ENCODE measurements at places on chromosomes 1 and 21. TPM values are rescaled to one million over a fixed set of nuclear protein-coding genes. Genes with fewer than 3 reads are reported as not detected.
A peak's percentile ranks its signal among the peaks of the same experiment; 100 is the strongest.

DNA sequence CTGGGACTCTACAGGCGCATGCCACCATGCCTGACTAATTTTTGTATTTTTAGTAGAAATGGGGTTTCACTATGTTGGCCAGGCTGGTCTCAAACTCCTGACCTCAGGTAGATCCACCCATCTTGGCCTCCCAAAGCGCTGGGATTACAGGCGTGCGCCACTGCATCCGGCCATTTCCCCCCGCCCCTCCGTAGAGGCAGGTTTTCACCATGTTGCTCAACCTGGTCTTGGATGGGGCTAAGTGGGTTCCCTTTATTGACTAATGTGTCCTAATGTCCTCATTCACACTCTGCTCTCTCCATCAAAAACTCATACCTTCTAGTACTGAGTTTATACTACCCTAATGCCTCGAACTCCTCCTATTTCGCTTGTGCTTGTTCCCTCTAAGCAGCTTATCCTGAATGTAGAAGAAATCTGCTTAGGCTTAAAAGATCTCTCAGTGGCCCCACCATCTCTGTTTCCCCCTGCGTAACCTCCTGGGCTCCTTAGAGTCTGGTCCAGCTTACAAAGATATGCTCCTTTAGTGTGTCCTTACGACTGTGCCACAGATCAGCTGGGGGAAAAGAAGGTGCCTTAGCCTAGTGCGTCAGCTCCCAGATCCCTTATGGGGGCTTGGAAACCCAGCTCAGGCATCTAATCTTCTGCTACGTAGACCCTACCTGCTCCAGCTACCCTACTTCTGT, 8.0 kb downstream of the GNAT2 start:
- no peaks in the 10 kb centered on the region for H3K4me1 ChIP-seq
- no peaks in the 10 kb centered on the region for H3K36me3 ChIP-seq
- H3K4me3 ChIP-seq, result no peak overlapping the region
- no peak overlapping the region for H3K27ac ChIP-seq
- no peak for DNase-seq

- H3K27ac ChIP-seq, result peak overlapping the region; percentile 44
- H3K27me3 ChIP-seq, result no peaks in the 10 kb centered on the region
- no peak overlapping the region for H3K4me3 ChIP-seq
Measured at GRCh38 chr1:59007820-59008598, 224.2 kb upstream of the JUN start.

GRCh38 chr1:153646672-153647345, 11.7 kb upstream of the SNAPIN start:
- peaks cover 12% of the 10 kb centered on the region for H3K4me1 ChIP-seq
- no peak for DNase-seq
- no peak overlapping the region for H3K4me3 ChIP-seq
- no peak overlapping the region for H3K27ac ChIP-seq

DNA sequence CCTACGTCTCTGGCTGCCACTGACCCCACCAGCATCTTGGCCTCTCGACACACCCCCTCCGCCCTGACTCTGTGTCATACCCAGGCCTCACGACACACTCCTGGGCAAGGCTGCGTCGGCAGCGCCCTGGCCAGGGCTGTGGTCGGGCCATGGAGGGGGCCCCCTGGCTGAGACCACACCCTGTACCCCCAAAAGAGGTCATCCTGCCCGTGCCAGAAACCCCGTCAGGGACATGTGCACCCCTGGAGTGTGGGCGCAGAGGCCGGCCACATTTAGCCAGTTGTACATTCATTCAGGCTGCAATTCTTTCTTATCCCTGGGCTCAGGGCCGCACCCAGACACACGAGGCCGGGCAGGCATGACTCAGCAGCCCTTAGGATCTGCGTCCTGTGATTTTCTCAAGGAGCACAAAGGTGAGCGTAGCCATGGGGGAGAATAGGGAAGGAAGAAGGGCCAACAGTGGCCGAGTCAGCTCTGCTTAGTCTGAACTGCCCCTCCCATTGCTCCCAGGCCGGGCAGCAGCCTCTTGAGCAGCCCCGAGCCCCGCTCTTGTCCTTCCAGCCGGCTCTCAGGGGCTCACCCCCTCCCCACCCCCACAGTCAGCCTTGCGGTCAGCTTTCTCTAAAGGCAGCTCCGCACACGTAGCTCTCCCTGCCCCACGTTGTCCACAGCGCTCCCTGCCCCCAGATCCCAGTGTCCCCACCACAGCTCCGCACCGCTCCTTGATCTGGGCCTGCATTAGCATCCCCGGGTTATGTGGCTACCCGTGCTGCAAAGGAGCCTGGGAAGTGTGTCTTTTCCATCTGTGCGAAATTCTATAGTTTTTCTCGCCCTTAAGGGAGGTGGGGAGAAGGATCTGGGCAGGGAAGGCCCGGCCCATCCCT, 7.9 kb downstream of the CSTB start:
- H3K36me3 ChIP-seq, result peaks cover 36% of the 10 kb centered on the region
- no peak overlapping the region for H3K4me3 ChIP-seq
- H3K27ac ChIP-seq, result no peak overlapping the region
- H3K4me1 ChIP-seq, result peaks cover 18% of the 10 kb centered on the region
- no peak for DNase-seq

GRCh38 chr1:106380772-106381171, 675.7 kb upstream of the PRMT6 start:
- no peak overlapping the region for H3K4me3 ChIP-seq
- no peak overlapping the region for H3K27ac ChIP-seq
- DNase-seq, result no peak

DNA sequence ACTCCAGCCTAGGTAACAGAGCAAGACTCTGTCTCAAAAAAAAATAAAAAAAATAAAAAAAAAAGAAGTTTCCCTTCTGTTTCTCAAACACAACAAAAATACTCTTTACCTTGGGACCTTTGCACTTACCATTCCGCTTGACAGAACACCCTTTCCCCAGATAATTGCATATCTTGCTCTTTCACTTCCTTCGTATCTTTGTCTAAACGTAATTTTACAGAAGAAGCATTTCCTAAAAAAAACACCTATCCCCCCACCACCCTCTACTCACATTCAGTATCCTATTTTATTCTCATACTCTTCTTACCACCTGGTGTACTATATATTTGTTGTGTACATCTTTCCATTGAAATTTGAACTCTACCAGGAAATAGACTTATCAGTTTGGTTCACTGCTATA, 32.7 kb downstream of the ASH1L start:
- no peak for DNase-seq
- H3K4me3 ChIP-seq, result no peak overlapping the region
- H3K36me3 ChIP-seq, result no peaks in the 10 kb centered on the region
- no peaks in the 10 kb centered on the region for H3K27me3 ChIP-seq
- no peak overlapping the region for H3K27ac ChIP-seq

GRCh38 chr1:178645157-178645807, 79.8 kb upstream of the RALGPS2 start:
- DNase-seq, result no peak
- H3K27me3 ChIP-seq, result no peaks in the 10 kb centered on the region
- H3K4me3 ChIP-seq, result no peak overlapping the region
- H3K27ac ChIP-seq, result peak overlapping the region; percentile 17

DNA sequence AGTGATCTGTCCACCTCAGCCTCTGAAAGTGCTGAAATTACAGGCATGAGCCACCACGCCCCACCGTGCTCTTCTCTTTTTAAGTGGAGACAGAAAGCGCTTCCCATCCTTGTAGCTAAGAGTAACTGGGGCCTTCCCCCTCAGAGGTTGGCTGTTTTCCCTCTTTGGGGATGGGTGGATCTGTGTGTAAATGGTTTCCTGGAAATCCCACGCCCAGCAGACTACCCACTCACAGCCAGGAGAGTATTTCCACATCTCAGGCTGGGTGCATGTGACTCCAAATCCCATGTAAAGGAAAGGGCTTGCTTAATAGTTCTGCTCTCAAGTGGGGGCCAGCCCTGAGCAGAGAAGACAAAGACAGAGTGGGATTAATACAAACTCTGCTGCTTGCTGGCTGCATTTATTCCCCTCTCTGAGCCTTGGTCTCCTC, 19.6 kb upstream of the TCEA3 start:
- H3K36me3 ChIP-seq, result peaks cover 23% of the 10 kb centered on the region
- no peaks in the 10 kb centered on the region for H3K4me1 ChIP-seq
- H3K27me3 ChIP-seq, result no peaks in the 10 kb centered on the region
- no peak for DNase-seq
- no peak overlapping the region for H3K27ac ChIP-seq

DNA sequence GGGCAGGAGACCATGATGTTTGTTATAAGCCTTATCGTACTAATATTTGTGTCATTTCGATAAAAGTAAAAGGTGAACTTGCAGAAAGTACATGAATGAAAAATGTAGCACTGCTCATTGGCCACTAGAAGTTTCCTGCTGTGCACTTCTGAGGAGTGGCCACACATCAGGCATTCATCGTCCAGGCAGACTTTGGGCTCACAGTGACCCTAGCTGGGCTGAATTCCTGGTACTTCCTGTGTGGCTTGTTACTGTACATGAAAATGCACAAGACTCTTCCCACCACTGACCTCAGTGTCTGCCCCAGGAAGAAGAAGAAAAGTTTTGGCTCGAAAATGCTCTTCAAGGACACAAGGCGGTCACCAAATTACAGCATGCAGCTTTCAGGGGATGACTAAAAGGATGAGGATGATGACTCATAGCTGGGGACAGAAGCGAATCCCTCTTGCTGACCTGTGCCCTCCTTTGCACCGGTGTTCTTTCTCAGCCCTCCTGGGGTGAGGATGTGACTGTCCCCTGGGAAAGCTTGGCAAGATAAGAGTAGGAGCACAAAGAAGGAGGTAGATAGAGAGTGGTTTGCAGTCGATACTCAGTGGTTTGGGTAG, 252.4 kb upstream of the KAZN start:
- no peak for DNase-seq
- H3K4me3 ChIP-seq, result no peak overlapping the region
- no peaks in the 10 kb centered on the region for H3K27me3 ChIP-seq
- H3K4me1 ChIP-seq, result no peaks in the 10 kb centered on the region
- H3K36me3 ChIP-seq, result no peaks in the 10 kb centered on the region
- H3K27ac ChIP-seq, result no peak overlapping the region

- DNase-seq, result no peak
- no peak overlapping the region for H3K27ac ChIP-seq
- H3K4me1 ChIP-seq, result no peaks in the 10 kb centered on the region
- peaks cover 5% of the 10 kb centered on the region for H3K36me3 ChIP-seq
- H3K27me3 ChIP-seq, result no peaks in the 10 kb centered on the region
- H3K4me3 ChIP-seq, result no peak overlapping the region
Measured at GRCh38 chr1:211319892-211320291, 6.7 kb upstream of the TRAF5 start.

Gene MROH7
- 10.1 TPM for total RNA-seq

Gene ANKRD13C
- 71.1 TPM for total RNA-seq
